ENCODE measurements at places on chromosomes 16 and 17.

DNA sequence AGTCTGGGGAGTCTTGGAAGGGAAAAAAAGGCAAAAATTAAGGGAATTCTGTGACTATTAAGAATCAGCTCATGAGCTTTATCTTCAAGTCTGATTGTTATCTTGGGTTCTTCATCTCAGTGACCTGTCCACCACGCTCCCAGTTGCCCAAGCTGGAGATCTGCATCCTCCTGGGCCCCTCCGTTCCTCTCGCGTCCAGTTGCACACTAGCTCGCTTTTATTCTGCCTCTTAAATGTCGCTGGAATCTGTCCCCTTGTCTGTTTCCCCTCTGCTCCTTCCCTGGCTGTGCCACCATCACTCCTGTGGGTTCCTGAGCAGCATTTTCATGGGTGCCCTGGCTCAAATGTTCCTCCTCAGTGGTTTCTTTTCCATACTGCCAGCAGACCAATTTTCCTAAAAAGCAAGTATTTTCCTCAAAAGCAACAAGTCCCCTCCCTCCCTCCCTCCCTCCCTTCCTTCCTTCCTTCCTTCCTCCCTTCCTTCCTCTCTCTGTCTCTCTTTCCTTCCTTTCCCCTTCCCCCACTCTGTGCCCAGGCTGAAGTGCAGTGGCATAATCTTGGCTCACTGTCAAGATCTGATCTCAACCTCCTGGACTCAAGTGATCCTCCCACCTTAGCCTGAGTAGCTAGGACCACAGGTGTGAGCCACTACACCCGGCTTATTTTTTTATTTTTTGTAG is 1.4 kb downstream of the ENDOV start:
- no peak for DNase-seq

- DNase-seq = no peak
Observed at GRCh38 chr16:11342021-11342855, 3.0 kb upstream of the RMI2 start.

GRCh38 chr16:11253009-11253994 is 2.7 kb downstream of the SOCS1 start:
- DNase-seq = no peak

- no peak for DNase-seq
Observed at GRCh38 chr17:59616253-59616920, 3.3 kb upstream of the CLTC start.

GRCh38 chr16:4315186-4316107 is at the start of gene GLIS2:
Gene GLIS2 (plus strand): TSS chr16:4316067. CDS start chr16:4332281, 16,214 bp downstream.
- peak; percentile 43 for DNase-seq

GRCh38 chr17:65780111-65780510 is 218.7 kb upstream of the AXIN2 start:
- DNase-seq = no peak

GRCh38 chr17:79065105-79065670 is 9.4 kb upstream of the ENGASE start:
- DNase-seq = no peak

DNA sequence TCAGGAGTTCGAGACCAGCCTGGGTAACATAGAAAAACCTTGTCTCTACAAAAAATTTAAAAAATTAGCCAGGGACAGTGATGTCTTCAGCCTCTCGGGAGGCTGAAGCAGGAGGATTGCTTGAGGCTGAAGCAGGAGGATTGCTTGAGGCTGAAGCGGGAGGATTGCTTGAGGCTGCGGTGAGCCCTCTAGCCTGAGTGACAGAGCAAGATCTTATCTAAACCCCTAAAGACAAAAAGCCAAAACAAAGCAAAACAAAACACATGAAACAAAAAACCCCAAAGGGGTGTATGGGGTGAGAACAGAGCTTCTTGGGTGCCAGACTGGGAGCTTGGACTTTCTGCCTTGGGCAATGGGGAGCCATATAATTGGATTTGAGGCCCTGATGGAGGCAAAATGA is 2.6 kb downstream of the SPNS3 start:
- no peak for DNase-seq

All from NCI-H748 treated with DMSO at 0.1 percent for 48 hours (cell line).